ENCODE measurements at places on chromosomes 1 and 21.

DNA sequence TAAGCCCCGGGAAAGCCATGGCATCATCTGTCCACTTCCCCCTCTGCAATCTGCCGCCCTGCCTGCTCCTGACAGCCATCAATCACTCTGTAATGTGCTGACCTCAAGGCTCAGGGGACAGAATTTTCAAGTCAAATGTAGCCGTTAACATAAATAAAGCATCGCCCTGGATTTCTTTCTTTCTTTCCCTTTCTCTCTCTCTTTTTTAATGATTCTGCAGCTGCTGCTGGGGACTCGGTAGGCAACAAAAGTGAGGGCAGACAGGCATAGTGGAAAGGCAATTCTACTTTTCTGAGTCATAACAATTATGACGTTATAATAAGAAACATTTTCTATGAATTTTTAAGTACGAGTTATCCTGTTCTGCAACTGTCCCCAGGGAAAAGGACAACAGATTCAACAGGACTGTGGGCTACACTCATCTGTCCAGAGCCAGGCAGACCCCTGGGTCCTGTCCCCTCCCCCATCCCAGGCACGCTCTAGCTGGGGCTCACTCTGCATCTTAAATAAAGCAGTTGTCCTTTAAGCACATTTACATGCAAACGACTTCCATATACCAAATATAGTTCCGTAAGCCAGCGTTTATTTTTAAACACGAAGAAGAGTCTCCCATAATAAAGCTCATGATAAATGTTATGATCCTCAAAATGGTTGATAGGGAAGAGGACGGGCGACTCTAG, 78.7 kb downstream of the SSBP3 start:
- no peak for DNase-seq

DNA sequence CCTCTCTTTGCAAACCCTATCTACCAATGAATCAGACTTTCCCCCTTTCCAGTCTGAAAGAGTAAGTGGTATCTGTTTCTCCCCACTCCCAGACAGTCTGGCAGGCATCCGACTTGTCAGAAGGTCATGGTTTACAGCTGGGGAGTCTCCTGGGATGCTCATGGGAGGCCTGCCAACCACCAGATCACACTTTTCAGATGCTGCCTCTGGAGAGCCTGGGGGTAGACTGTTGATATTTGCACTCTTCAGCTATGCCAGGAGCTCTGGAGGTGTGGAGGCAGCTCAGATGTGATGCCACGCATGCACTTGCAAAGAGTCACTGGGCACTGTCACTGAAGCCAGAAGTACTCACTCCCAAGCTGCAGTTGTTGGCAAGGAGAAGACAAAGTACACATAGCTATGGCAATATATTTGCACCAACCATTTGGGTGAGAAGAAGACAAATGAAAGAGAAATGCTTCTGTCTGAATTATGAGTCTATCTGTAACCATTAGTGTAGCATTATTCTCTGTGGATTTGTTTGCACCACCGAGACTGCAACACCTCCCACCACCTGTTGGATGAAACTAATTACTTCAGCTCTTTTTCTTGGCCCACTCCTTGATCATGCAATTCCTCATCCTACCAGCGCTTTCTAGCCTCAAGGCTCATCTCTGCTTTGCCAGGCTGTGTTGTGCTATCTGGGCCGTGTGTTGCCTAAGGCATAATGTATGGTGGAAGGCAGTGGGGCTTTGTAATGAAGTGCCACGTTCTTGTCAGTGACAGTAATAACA, 133.0 kb upstream of the SPAG17 start:
- no peak for DNase-seq

DNA sequence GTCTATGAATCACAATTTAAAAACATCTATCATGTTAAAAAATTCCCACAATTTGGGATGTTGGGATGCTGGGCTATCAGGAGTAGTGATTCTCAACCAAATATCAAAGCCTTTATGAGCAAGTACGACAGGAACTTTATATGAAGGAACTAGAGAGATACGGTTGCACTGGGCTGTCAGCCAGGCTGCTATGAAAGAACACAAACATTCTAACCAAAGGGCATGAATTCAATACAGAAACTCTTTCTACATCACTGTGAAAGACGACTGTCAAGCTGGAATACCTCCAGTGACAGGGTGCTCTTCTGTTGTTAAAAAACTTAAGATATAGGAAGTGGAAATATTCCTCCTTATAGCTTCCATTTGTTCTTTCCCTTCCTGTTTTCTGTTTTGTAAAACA, 9.8 kb downstream of the CACNA1E start:
- DNase-seq = no peak

DNA sequence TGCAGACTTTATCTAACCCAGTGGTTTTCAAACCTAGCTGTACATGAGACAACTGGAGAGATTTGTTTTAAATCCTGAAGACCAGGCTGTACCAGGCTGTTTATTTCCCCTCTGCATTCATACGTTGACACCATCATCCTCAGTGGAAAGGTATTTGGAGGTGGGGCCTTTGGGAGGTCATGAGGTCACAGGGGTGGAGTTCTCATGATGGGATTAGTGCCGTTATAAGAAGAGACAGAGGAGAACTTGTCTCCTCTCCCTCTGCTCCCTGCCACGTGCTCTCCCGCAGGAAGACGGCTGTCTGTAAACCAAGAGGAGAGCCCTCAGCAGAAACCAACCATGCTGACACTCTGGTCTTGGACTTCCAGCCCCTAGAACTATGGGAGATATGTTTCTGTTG, 165.4 kb downstream of the ADSS2 start:
- no peak for DNase-seq

DNA sequence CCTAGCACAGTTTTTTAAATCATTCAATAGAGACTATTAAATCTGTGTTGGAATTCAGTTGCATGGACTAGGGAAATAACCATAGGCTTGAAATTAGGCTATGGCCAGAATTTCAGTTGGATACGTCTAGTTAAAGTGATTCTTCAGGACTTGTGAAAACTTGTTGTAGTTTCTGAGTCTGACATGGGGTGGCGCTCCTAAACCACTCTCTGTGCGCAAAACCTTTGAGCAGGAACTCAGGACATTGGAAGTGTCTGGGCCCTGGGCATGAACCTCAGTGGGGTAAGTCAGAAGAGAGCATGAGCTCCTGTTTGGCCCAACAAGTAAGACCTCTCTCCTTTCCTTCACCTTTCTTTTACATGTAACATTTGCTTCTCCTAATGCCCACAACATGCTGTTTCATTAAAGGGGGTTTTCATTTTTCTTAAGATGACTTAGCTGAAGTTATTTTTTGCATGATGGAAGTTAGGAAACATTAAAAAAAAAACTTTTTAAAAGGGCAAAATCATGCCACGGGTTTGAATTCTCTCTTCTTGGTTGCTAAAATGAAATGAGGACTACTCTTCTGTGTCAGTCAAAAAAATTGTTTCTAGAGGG, 17.1 kb upstream of the CCDC190 start:
- peak; percentile 9 for DNase-seq

GRCh38 chr1:24553931-24554330, 2.0 kb upstream of the NCMAP start:
- DNase-seq = no peak

GRCh38 chr1:68116643-68117235, 66.3 kb upstream of the DIRAS3 start:
- DNase-seq = peak; percentile 25

- no peak for DNase-seq
These were observed 157.8 kb downstream of the PRDM16 start for GRCh38 chr1:3226701-3227350.

DNA sequence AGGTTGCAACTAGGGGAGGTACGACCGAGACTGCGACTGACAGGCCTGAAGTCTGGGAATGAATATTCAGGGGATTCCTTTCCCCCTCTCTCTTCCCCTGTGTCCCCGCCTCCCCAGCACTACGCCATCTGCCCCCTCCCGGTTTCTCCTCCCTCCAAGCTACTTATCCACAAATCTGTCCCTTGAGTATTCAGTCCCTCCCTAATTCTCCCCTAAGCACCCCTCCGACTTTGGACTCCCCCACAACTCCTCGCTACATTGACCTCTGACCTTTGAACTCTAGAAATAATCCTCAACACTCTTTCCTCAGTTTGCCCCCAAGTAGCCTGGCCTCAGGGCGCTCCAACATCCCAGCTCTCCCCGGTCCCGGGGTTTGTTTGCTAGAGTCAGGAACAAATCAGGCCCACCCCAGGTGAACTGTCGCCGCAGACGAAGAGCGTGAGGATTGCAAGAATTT, 393 bp downstream of the LYSMD1 start:
- DNase-seq = no peak

DNA sequence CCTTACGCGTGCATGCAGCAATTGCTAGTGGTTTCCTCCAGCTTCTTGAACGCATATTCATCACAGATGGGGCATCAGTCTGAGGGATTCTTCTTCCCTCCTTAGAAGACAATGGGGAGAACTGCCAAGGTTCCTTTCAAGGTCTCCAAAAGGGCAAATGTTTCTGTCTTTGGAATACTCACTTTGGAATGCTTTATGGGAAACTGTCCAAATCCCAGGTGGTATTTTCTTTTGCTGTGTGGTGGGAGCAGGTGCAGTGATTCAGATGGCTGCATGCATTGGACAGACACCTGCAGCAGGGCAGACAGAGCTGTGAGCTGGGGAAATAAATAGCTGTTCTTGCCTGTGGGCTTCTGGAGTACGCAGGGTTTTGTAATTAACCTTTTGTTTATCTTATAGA, 40.5 kb downstream of the URB2 start:
- DNase-seq = no peak

DNA sequence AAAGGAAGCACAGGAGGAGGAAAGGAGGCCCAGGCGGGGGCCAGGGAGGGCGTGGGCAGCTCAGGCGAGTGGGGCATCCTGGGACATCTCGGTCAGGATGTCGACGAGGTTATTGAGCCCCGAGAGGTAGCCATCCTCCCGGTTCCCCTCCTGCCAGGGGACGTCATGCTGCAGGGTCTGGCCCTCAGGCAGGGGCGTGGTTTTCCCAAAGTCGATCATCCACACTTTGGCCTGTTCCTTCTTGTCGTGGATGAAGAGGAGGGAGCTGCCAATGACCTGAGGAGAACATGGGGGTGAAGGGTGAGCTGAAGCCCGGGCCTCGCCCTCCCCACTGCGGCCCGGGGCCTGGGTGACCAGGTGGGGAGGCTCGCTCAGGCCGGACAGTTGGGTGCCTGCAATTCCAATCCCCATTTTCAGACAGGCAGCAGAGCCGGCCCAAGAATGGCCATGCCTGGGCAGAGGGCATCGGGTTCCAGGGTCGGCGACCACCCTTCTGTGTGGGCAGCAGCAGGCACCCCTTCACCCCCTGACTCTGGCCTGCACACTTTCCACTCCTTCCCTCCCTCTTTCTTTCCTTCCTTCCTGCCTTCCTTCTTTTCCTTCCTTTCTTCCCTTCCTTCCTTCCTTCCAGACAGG, 86.2 kb downstream of the STUM start:
- DNase-seq = no peak

- no peak for DNase-seq
These were observed 70.6 kb downstream of the ALPL start for GRCh38 chr1:21579791-21580190.

DNA sequence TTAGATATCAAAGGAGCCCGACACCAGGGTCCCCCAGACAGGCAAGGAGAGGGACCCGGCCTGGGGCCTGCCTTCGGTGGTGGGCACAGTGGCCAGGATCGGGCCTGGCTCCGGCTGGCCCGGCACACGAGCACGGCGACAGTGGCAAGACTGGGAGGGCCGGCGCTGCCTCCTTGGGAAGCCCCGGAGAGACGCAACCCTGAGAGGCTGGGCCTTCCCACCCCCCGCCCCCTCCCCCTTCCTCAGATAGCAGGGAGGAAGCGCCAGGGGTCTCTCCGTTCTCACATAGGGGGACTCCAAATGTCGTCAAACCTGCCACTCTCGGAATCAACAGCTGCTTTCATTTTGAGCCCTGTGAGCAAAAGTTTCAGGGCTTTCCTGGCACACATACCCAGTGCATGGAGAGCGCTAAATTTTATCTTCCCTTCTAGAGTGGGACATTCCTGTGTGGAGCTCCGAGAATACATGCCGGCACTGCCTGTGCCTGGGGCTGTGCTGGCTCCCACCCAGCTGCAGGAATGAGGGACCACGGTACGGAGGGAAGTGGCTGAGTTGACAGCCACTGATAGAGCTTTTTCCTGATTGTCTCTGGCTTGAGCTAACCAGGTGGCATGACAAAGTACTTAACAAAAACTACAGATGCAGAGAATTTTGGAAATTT, 62.4 kb downstream of the CD247 start:
- no peak for DNase-seq

DNA sequence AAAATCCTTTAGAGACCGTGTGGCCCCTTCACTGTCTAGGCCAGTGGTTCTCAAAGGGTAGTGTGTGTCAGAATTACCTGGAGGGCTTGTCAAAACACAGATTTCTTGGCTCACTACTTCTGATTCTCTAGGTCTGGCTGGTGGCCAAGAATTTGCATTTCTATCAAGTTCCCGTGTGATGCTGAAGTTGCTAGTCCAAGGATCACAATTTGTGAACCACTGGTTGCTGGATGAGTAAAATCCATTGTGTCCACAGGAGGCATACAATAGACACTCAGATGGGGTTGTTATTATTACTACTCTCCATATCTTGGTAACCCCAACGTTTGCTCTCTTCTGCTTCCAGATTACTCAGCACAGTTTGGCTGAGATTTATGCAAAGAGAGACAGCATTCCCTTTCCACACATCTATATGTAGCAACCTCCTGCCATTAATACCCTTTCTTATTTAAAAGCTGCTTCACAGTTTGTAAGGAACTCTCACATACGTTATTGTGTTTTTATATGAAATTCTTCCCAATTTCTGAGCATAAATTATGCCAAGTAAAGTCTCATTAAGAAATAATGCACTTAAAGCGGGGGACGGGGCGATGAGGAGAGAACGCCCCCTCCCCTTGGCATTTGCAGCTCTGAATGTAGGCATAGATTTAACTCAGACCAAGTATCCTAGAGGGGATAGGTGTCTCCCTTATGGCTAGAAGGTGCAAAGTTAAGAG, 720 bp upstream of the TMCC2 start:
- no peak for DNase-seq

GRCh38 chr1:61081686-61082310, 563 bp upstream of the NFIA start:
- DNase-seq = no peak

- no peak for DNase-seq
These were observed 18.8 kb upstream of the DYNLT5 start for GRCh38 chr1:66733348-66734017.

DNA sequence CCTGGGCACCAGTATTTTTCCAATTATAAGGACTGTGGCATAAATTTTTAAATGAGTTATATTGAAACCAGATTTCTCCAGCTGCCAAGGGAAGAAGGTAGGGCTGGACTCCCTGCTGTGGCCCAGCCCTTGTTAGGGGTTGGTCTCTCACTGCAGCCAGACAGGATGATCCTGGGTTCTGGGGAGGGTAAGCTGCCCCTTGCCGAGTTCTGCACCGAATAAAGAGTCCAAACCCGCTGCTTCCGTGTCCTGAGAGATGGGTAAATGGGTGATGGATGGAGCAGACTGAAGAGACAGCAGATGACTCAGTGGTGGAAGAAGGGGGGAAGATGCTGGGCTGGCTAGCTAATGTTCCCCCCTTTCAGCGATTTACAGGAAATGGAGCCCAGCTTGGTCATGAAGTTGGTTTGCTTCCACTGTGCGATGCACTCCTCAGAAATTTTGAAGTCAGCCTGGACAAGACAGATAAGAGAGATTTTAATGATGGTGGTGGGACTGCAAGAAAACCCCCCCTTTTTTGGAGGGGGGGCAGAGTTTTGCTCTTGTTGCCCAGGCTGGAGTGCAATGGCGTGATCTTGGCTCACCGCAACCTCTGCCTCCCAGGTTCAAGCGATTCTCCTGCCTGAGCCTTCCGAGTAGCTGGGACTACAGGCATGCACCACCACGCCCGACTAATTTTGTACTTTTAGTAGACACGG, 41.4 kb downstream of the YARS1 start:
- no peak for DNase-seq

- DNase-seq = no peak
These were observed 97.6 kb upstream of the CD34 start for GRCh38 chr1:208008534-208008933.

- DNase-seq = no peak
These were observed 260.4 kb upstream of the DPYD start for GRCh38 chr1:98181036-98181764.

Data from activated CD4-positive, alpha-beta T cell treated with anti-CD3 and anti-CD28 coated beads for 24 hours (primary cell).